ENCODE measurements at places on chromosomes 4 and X.

- no peak for DNase-seq
Observed at GRCh38 chr4:186954509-186954908, 230.9 kb upstream of the FAT1 start.

DNA sequence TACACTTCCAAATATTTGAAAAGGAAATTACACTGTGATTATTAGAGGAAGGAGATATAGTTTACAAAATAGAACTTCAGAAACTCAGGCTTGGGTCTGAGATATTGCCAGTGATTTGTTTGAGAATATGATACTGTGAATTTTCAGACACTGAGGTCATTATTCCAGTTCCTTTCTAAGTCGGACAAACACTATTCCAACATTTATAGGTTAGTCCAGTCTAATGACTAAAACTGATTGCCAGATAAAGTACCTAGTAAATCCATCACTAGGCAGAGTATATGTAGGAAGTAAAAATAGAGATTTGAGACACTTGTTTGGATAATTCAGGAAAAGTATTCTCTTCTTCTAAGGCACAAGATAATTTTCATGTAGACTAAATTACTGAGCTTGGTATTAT, 13.2 kb downstream of the MTTP start:
- DNase-seq, result no peak

DNA sequence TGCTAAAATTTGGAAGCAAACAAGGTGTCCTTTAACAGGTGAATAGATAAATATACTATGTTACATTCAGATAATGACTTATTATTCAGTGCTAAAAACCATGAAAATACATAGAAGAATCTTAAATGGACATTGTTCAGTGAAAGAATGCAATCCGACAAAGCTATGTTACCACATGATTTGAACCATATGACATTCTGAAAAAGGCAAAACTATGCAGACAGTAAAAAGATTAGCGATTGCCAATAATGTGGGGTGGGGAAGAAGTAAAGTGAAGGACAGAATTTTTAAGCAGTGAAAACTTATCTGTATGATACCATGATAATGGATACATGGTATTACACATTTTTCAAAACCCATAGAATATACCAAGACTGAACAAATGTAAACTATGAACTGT, 926.9 kb downstream of the FAT4 start:
- no peak for DNase-seq

- no peak for DNase-seq
Observed at GRCh38 chrX:51598899-51599298, 19.8 kb downstream of the CENPVL3 start.

- DNase-seq, result no peak
Observed at GRCh38 chr4:12519426-12519825, 964.7 kb downstream of the RAB28 start.

DNA sequence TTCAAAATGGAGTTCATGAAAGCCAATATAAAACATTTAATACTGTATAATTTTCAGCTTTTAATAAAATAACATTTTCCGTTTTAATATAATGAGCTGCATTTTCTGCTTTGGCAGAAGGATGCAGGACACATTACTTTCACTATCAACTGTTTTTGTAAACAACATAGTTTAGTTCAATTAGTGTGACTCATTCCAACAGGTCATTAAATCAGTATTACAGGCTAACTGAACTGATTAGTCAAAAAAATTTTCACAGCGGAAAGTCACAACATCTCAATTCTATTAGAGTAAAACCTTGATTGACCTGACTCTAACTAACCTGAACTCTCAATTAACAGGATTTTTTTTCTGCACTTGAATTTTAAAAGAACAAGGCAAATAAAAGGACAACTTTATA, 151.2 kb upstream of the AMOT start:
- no peak for DNase-seq

DNA sequence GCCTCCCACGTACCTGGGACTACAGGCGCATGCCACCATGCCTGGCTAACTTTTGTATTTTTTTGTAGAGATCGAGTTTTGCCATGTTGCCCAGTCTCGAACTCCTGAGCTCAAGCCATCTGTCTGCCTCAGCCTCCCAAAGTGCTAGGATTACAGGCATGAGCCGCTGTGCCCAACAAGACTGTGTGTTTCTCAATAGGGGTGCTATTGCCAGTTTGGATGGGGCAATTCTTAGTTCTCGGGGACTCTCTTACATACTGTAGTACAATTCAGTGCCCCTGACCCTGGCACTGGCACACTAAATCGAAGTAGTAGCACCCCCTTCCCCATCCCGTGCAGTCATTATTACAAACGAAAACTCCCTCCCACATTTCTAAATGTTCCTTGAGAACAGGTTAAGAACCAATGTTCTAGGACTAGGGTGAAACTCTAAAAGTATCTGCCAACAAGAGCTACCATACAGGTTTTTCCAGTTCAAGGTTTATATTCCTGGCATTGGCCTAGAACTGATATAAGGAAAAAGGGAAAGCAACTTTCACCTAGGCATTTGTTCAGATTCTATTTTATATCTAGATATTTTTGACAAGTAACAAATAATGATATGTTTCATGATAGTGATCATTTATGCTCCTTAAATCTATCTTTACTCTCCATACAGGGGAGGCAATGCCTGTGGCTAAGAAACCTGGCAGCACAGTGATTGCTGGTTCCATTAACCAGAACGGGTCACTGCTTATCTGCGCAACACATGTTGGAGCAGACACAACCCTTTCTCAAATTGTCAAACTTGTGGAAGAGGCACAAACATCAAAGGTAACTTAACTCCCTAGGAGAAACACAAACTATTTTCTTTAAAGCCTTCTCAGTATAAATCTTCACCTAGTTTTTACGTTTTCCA, 50.4 kb upstream of the PGAM4 start:
- DNase-seq, result no peak

DNA sequence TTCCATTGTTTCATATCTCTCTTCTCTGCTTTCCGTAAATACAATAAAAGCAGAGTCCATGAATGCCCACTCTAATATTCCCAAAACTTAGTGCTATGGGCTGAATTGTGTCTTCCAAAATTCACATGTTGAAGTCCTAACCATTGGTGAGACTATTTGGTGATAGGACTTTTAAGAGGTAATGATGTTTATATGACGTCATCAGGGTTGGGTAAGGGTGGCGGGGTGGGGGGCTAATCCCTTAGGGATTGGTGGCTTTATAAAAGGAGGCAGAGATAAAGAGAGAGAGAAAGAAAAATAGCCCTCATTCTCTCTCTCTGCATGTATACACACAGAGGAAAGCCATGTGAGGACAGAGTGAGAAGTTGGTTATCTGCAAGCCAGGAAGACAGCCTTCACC, 722.2 kb downstream of the DMD start:
- no peak for DNase-seq

DNA sequence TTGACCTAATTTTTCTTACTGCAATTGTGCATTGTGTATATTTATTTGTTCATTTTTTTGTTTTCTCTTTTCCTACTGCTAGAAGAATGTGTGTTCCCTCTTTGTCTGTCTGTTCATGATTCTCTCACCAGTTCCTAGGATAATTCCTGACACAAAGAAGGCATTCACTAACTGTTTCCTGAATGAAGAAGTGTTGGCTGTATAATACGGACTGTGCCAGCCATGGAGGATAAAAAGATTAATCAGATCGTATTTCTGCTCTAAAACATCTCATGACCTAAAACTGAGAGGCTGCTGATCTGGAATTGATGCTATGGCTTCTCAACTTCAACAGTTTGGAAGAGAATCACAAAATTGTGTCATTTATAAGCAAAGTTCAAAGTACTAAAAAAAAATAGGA, 563.1 kb upstream of the FRG1 start:
- DNase-seq, result no peak

GRCh38 chrX:153637121-153638040, 9.6 kb upstream of the DUSP9 start:
- DNase-seq, result no peak
